Stimulated activated CD8-positive, alpha-beta memory T cell treated with anti-CD3 and anti-CD28 coated beads, Interleukin-2, amount 100 ng/mL, for 1 hour (primary cell): ENCODE measurements at places on chromosomes 3 and 15.

DNA sequence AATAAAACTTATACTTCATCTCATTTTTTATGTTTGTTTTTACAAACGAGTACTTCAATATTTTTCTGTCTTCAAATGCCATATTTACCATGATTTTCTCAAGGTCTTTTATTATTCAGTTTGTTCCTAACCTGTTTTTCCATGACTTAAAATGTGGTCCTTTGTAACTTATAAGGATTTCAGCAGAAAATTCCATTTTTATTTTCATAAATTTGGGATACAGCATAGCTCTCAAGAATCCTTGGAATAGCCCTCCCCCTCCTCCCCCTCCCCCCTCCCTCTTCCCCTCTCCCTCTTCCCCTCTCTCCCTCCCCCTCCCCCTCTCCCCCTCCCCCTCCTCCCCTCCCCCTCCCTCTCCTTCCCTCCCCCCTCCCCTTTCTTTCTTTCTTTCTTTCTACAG, 14.9 kb upstream of the STX19 start:
- DNase-seq, result no peak

GRCh38 chr3:59935025-59935424, 885.2 kb upstream of the CFAP20DC start:
- no peak for DNase-seq

- no peak for DNase-seq
Measured at GRCh38 chr3:127064391-127065137, 81.6 kb downstream of the PLXNA1 start.

DNA sequence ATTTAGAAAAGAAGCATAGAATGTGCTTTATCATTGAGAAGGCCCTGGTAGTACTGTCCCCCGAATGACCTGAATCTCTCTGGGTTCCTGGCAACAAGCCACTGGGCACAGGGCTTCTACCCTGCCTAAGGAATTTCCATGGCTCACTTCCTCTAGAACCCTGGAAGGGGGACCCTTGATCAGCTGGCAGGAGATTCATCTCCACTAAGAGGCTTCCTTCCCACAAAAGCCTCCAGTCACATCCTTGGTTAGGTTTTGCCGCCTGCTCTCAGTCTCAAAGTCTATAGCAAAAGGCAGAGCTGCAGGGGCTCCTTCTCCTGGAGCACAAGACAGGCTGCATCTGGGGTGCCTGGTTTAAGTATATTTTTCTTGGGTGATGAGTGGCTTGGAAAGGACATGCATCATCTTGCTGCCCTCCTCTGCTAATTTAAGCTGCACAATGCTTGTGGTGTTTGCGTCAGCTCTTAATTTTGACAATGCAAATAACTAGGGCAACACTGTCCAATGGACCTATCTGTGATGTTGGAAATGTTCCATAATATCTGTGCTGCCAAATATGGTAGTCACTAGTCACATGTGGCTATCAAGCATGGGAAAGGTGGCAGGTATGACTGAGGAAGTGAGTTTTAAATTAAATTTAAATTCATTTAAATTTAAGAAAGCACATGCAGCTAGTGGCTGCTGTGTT, 33.4 kb upstream of the RARRES1 start:
- no peak for DNase-seq

DNA sequence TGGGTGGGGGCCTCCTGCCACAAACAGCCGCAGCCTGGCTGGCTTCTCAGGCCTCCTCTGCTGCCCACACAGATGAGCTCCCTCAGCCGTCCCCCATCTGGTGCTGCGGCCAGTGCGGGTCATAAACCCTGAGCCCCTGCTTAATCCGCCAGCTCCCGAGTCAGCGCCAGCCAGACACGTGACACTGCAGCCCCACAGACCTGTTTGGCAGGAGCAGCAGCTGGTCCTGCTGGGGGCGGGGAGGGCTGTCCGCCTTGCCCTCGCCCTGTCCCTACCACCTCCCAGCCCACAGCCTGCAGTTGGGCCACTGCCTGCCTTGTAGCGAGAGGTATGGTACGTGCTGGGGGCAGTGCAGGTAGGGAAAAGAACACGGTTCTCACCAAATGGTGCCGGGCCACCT, 86.2 kb downstream of the IQSEC1 start:
- DNase-seq, result no peak

- peak; percentile 70 for DNase-seq
Measured at GRCh38 chr15:40367686-40368611, 9.9 kb downstream of the DISP2 start.

- DNase-seq, result no peak
Measured at GRCh38 chr15:51049081-51049480, 45.6 kb downstream of the TNFAIP8L3 start.

DNA sequence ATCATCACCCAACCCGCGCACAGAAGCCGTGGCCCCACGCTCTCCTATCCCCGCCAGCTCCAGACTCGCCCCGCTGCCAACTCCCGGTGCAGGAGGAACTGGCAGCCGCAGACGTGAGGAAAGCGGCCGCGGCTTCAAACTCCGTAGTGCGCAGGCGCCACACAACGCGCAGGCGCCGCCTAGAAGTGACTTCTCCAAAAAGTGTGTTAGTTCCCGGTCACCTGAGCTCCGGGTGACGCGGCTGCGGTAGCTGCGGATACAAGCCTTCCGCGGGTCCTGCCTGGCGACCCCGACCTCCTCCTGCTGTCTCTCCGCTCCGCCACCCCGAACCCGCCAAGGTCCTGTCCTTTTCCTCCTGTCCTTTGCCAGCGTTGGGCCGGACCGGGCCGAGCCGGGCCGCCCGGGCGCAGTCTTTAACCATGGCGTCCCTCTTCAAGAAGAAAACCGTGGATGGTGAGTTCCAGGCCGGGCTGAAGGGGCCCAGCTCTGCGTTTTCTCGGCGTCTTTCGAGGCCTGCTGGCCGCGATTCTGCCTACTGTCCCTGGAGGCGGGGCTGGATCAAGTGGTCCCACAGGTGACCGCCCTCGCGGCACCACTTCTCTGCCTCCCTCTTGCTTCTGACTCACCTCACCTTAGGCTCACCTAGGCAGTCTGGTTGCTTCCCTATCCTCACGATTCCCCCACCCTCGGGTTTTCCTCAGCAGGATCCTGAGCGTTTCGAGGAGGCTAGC, at the start of gene CHMP2B:
Gene CHMP2B (plus strand): TSS at position 206 of the 731 bp plus-strand sequence. CDS start 214 bp downstream, at position 420.
- peak; percentile 89 for DNase-seq

- DNase-seq, result no peak
Measured at GRCh38 chr3:47421741-47422649, 41.2 kb downstream of the PTPN23 start.

GRCh38 chr3:48682786-48683185, 2.9 kb downstream of the NCKIPSD start:
- no peak for DNase-seq

DNA sequence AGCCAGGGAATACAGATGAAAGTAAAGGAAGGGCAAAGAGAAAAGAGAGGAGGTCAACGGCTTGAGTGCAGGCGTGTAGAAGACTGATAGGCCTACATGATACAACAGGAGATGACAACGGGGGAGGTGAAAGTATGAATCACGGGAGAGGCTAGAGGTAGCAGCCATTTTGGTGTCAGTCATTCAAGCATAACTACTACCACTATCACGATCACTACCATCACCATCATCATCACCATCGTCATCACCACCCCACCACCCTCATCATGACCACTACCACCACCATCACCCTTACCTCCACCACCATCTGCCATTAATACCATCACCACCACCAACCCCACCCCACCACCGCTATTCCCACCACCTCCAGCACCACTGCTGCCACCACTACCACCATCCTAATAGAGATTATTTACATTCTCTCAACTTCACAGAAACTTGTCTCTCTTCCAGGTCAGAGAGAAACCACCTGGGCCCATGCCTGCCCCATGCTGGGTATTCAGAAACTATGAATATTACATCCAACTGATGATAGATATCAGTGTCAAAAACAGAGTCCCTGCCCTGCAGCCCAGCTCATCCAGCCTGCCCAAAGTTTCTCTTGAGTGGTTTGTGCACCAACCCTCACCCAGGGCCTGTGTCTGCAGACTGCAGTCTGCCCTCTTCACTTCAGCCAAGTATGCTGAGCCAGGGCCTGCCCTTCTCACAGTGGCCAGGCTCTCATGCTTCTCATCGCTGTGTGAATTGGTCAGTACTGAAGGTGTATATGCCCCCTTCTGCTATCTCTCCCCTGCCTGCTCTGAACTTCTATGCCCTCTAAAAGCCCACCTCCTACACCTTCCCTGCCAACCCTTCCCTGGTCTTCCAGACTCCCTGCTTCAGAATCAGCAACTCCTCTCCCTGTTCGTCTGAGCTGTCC, 215.6 kb upstream of the TLE3 start:
- no peak for DNase-seq

GRCh38 chr3:184345317-184346144, 8.1 kb downstream of the FAM131A start:
- no peak for DNase-seq

- DNase-seq, result no peak
Measured at GRCh38 chr3:55511895-55512570, 24.9 kb upstream of the WNT5A start.
